ENCODE measurements at places on chromosomes 11 and 22.

DNA sequence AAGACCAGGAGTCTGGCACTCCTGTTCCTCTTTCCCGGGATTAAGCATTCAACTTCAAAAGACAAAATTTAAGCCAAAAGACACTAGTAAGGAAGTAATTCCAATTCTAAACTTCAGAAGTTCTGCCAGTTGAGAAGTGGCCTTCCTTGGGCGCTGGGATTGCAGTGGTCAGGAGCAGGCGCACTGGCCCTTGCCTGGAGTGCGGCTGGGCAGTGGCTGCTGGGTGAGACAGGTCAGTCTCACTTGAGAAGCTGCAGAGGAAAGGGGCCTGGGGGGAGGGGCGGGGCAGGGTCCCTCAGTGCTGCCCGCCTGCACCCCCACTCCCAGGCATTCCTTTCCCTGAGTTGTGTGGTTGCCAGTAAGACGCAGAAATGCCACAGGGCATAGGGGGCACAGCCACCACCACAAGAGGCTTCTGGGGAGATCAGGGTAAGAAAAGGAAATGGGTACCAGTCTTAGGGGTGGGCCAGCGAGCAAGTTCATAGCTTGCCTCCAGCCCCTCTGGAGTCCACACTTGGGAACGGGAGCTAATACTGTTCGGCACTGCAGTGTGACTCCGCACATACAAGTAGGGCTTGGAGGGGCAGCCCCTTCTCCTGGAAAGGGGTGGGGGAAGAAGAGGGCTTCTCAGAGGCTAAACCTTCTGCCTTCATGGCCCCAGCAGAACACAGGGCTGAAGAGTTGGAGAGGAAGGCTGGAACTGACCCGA lies 5.5 kb downstream of the MRPL49 start:
- no peak for DNase-seq

DNA sequence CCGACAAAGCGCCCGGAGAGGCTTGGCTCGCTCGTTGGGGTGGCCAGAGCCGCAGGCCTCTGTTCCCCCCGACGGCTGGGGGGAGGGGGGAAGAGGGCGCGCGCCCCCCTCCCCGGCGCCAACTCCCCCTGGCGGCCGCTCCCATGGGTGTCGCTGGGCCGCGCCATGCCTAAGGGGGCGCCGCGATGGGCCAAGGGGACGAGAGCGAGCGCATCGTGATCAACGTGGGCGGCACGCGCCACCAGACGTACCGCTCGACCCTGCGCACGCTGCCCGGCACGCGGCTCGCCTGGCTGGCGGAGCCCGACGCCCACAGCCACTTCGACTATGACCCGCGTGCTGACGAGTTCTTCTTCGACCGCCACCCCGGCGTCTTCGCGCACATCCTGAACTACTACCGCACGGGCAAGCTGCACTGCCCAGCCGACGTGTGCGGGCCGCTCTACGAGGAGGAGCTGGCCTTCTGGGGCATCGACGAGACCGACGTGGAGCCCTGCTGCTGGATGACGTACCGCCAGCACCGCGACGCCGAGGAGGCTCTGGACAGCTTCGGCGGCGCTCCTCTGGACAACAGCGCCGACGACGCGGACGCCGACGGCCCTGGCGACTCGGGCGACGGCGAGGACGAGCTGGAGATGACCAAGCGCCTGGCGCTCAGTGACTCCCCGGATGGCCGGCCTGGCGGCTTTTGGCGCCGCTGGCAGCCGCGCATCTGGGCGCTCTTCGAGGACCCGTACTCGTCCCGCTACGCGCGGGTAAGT lies 1.4 kb downstream of the KCNC1 start:
- DNase-seq: no peak

GRCh38 chr22:42719656-42720262 lies 911 bp downstream of the A4GALT start:
- DNase-seq: no peak

GRCh38 chr22:27973846-27974245 lies 54.8 kb upstream of the PITPNB start:
- no peak for DNase-seq

GRCh38 chr11:12800871-12801270 lies 126.7 kb downstream of the TEAD1 start:
- DNase-seq: no peak

DNA sequence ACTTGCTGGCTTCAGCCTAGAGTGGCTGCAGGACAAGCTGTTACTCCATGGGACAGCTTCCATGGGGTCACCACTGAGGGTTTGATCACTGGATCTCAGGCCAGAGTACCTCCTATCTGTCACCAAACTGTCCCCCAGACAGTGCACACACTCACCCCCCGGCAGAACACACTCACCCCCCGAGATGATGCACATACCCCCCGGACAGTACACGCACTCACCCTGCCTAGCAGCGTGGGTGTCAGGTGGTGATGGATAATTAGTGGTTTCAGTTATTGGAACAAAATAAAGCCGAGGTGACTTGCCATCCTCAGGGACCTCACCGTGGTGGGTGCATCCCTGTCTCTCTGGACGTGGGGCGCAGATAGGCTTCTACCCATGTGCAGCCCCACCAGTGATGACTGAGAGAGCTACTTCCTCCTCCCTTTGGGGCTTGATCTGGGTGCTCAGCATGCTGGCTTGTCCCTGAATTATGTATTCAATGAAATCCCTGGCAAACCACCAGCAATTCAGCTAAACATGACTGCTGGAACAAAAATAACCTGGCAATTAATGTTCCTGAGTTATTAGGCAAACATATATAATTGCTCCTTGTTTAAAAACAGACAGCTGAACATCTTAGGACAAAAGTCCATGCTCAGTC lies 18.9 kb downstream of the TANGO2 start:
- no peak for DNase-seq

GRCh38 chr11:10611979-10612862 lies 43.8 kb upstream of the LYVE1 start:
- no peak for DNase-seq

DNA sequence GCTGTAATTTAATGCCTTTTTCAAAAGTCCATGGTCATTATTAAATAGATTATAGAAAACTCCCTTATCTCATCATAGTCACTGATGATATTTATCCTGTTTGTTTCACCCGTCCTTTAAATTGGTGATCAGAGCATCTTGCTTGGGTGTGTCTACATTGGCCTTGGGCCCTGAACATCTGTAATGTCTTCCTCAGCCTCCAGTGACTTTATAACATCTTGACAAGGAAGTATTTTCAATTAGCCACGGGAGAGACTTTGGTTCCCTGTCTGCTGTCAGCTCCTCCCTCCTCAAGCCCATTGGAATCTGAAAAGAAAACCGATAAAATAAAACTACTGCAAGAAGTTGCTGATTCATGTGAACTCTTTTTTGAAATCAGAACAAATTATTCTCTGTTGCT lies 116.9 kb upstream of the TTC12 start:
- DNase-seq: no peak

GRCh38 chr11:100442017-100442416 lies 245.1 kb upstream of the ARHGAP42 start:
- DNase-seq: no peak

DNA sequence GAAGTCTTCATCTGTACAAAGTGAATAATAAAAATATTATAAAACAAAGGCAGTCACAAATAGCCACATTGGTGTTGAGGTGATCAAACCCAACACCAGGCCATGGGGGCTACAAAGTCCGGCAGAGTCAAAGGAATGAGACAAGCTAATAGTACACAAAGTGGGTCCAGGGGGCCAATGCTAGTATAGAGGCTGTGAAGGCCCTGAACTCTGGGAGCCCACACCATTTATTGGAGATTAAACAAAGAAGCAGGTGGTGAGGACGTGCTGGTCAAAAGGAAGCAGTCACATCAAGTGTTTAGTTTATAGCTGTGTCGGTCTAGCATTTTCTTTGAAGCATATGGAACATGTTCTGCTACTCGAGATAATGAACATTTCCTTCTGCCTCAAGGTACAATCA lies 58.6 kb upstream of the CCT8L2 start:
- no peak for DNase-seq

- DNase-seq: no peak
These were observed 37.9 kb downstream of the ALG9 start for GRCh38 chr11:111833524-111833923.

- no peak for DNase-seq
These were observed 18.5 kb upstream of the ARHGAP20 start for GRCh38 chr11:110730773-110731172.

DNA sequence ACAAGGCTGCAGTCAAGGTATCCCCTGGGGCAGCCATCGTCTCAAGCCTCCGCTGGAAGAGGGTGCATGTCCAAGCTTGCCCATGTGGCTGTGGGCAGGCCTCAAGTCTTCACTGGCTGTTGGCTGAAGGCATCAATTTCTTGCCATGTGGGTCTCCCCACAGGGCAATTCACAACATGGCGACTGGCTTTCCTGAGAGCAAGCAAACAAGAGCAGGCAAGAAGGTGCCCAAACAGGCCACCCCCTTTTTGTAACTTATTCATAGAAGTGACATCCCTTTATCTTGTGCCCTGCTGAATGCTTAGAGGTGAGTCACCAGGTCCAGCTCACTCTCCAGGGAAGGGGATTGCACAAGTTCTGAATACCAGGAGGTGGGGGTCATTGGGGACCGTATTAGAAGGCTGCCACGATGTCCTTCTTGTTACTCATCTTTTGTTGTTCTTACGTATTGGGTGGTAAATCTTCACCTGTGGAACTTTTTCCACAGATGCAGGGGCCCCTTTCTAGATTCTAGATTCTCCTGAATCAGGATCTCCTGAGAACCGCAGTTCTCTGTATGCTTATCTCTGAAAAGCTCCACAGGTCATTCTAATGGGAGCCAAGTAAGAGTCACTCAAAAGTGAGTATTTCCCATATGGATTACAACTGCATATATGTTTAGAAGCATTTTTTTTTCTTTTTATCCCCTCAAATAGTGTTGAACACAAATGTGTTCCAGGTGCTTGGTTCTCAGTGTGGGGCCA lies 44.2 kb upstream of the MICAL2 start:
- DNase-seq: peak; percentile 98

GRCh38 chr22:37203354-37204044 lies 8.8 kb downstream of the SSTR3 start:
- no peak for DNase-seq

DNA sequence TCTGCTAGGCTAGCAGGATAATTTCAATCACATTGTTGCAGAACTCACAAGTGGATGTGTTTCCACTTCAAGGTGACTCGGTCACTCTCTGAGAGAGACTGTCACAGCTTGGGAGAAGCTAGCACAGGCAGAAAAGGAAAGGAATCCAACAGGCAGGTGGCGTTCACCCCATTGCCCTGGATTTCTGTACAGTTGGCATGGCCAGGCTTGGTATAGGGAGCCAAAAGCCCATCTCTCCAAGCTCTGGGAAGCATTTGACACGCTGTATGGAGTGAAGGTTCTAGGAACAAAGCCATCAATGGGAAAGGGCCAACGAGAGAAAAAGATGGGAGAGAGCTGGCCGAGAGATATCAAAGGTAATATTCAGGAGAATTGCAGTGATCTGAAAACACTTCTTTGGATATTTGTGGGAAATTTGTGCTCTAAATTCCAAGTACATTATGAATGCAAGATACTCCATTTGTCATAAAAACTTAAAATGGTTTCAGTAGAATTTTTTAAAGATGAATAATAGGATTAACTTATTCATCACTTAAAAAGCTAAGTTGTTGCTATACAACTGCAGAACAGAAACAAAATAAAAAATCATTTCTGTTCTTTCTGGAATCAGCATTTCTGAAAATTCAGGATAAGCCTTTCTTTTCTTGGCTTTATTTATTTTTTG lies 223.5 kb upstream of the NTM start:
- DNase-seq: peak; percentile 74

DNA sequence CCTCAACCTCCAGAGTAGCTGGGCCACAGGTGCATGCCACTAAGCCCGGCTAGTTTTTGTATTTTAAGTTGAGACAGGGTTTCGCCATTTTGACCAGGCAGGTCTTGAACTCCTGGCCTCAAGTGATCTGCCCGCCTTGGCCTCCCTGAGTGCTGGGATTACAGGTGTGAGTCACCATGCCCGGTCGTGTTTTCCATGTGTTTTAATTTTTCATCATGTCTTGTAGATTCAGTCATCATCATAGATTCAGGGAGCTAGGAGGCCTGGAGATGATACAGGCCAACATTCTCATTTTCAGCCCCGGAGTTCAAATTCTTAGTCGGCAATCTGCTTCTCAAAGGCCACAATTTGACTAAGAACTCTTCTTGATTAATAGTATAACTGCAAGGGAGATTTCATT lies 73.5 kb upstream of the GRAMD1B start:
- no peak for DNase-seq

GRCh38 chr11:66314561-66315497 lies 2.0 kb downstream of the CD248 start:
- no peak for DNase-seq

DNA sequence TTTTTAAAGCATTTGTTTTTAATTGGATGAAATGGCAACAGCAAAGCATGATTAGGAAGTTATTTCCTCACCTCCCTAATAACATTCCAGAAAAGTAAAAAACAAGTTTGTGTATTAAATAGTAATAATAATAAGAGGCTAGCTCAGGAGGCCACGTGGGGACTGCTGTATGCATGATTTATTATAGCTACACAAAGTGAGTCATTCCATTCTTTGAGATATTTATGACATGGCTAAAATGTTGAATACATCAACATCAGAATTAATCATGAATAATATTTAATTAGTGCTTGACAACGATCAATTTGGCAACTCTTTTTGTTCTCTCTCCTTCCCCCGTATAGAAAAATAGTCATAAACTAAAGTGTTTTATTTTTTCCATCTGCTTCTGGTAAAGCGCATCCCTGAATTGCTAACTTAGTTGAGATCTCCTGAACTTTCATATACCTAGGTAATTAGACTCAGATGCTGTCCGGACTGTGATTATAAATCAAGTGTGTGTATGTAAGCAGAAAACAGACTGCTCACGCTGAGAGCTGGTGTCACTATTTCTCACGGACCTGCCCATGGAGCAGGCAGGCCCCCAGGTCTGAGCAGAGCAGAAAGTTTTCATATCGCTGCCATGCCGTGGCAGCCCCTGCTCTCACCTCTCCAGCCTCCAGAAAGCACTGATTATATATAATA lies 125.7 kb downstream of the WT1 start:
- no peak for DNase-seq

DNA sequence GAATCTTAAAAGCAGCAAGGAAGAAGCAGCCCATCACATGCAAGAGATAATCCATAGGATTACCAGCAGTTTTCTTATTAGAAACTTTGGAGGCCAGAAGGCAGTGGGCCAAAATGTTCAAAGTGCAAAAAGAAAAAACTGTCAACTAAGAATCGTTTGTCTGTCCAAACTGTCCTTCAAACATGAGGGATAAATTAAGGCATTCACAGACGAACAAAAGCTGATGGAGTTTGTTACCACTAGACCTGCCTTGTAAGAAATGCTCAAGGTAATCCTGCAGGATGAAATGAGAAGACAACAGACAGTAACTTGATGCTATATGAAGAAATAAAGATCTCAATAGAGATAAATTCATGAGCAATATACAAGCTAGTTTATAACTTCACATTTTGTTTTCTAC lies 150.4 kb downstream of the WNT7B start:
- DNase-seq: no peak

- peak; percentile 56 for DNase-seq
These were observed 305.8 kb upstream of the NCAM1 start for GRCh38 chr11:112655371-112655770.

GRCh38 chr11:68044145-68044813 lies 5.5 kb downstream of the TCIRG1 start:
- no peak for DNase-seq

All from fibroblast of skin of back (primary cell).